Stimulated activated CD4-positive, alpha-beta T cell treated with anti-CD3 and anti-CD28 coated beads, Interleukin-1b, Interleukin-23, amount 100 ng/mL, for 4 hours (primary cell): ENCODE measurements at places on chromosomes 2 and 18.
A peak's percentile ranks its signal among the peaks of the same experiment; 100 is the strongest.

DNA sequence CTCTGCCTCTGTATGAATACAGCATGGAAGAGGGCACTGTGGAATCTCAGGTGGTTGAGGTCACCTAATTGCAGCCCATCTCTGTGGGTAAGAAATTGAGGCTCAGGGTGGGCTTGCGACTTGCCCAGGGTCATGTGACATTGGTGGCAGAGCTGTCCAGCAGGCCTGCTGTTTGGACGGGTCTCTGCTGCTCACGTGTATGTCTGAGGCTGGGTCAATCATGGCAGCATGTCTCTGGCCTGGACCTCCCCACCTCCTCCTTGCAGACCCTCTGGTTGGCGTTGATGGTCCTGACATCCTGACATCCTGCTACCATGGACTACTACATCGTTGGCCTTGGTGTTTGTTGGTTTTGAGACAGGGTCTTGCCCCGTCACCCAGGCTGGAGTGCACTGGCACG is 64.3 kb upstream of the HPCAL1 start:
- DNase-seq = no peak

- DNase-seq = no peak
Measured at GRCh38 chr2:61268249-61268648, 106.3 kb downstream of the C2orf74 start.

DNA sequence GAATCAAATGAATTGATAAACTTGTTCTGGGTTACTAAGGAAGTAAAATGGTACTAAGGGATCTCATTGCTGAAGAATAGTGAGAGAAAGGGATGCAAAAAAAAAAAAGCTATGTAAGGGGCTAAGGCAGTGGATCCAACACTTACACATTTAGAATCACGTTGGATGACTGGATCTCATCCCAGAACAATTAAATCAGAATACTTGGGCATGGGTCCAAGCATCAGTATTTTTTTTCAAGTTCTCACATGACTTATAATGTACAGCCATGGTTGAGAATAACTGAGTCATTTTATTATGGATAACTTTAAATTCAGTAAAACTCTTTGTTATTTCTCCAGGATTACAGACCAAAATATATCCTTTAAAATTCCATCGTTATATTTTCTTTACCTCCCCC is 8.5 kb downstream of the DSC1 start:
- no peak for DNase-seq

DNA sequence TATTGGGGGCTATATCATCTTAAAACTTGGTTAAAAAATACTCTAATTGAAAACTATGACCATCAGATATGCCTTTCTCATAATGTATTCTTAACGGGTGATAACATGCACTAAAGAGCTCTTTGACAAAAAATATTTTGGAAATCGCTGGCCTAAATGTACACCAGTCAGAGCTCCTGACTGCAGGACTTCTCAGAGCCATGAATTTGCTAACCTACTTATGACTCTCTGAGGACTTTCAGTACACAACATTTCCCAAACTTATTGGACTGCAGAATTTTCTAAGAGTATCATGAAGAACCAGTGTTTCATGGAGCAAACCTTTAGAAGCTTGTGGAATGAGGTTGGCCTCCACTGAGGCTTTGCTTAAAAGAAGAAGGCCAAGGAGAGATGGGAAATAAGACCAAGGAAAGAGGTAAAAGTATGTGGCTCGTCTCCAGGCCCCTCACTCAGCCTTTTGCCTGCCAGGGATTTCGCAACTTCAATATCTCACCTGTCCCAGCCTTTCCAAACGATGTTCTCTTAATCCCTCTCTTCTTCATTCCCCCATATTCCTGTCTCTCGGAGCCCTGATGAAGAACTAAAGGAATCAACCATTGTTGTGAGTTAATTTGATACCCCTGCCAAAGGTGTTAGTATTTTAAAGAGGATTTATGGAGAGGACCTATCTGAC is 88.8 kb upstream of the EPC2 start:
- DNase-seq = no peak

DNA sequence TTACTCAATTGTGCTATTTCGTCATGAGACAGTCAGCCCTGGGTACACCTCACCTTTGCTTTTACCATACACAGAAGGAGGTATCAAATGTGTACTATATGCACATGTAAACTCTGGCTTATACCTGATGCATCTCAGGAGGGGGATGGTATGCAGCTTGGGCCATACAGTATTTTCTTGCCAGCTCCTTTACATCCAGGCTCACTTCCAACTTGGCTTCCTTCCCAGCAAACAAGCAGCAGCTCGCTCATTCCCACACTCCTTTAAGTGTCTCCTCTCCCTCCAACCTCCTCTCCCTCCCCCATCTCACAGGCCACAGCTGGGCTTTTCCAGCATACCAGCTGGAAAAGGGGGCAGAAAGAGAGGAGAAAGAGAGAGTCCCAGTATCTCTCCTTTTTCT is 9.6 kb downstream of the MARCHF4 start:
- no peak for DNase-seq

DNA sequence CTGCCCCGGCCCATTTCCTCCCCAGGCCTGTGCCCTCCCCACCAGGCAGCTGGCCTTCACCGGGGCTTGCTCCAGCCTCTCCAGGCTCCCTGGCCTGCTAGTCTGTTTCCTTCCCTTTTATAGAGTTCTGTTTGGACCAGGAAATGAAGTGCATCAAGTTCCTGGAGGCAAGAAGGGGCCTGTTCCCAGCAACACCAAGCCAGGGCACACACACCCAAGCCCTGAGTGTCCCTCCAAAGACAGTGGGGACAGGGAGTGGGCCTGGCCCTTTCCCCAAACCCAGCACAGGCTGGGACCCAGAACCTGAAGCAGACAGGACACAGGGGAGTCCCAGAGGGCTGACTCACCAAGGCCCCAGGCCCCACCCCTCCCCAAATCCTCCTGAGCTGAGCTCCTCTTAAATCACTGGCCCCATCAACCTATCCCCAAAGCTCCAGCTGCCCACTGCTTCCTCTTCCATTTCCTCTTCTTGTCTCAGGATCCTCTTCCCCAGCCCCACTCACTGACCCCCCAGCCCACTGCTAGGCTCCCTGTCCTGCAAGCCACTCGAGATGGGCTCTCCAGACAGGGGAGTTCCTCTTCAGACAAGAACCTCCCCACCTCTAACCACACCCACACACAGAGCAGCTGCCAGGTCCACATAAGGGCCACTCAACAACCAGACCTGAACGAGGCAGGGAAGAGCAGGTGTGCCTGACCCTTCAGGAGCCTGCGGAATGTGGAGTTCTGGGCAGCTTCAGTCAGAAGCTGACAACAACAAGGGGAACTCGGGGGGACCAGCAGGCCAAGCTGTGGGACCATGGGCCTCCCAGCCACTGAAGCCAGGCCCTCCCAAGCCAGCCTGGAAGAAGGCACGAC is 74.2 kb downstream of the TNS1 start:
- no peak for DNase-seq

DNA sequence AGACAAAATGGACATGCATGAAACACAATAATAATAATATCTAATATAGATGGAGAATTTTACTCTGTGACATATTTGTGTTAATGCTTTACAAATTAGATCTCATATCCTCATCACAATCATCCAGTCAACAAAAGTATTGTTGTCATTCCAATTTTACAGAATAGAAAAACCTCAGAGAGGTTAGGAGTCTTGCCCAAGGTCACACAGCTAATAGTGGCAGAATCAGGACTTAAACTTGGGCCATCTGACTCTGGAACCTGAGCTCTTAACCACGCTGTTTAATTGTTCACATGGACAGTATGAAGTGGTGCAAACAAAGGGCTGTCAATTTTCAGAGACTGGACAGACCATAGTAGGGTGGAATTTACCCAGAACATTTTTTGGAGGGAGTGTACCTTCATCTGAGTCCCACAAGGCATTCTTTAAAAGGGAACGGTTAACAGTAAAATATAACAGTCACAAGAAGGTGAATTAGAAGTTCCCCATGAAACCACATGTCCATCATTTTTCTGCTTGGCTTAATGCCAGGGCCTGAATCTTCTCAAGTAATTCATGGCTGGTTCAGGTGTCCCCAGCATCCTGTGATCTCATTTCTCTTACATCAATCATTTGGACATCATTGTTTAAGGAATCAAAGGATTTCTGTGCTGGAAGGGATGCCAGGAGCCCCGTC is 35.4 kb upstream of the CCDC93 start:
- DNase-seq = no peak

- no peak for DNase-seq
Measured at GRCh38 chr2:169478339-169478738, 955 bp upstream of the BBS5 start.

DNA sequence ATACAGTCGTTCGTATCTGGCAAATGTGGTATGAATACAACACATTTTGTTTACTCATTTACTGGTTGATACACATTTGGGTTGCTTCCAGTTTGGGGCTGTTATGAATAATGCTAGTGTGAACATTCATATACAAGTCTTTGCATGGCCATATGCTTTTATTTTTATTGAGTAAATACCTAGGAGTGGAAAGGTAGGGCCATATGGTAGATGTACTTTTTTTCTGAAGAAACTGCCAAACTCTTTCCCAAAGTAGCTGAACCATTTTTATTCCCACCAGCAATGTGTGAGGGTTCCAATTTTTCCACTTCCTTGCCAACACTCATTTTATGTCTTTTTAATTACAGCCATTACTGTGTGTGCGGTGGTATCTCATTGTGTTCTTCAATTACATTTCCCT is 496.2 kb upstream of the NRXN1 start:
- no peak for DNase-seq

DNA sequence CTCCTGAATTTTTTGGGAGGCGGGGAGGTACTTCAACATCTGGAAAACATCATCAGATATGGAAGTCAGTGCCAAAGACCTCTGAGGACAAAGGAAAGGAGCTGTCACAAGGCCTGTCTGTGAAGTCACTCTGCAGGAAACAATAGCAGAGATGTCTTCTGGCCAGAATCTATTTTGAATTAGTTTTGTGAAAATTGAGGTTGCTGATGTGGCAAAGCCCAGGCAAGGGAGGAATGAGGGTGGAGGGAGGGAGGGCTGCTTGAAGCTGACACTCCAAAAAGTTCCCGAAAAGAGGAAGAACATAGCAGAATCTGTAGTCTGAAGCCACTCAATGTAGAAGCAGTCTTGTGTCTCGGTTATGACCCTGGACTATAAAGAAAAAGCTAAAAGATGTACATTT is 151.1 kb upstream of the LHCGR start:
- no peak for DNase-seq

- DNase-seq = no peak
Measured at GRCh38 chr2:235270956-235271355, 222.9 kb upstream of the AGAP1 start.

- DNase-seq = no peak
Measured at GRCh38 chr2:156340804-156341451, 8.4 kb upstream of the NR4A2 start.

GRCh38 chr2:229970406-229970805 is 48.1 kb downstream of the FBXO36 start:
- DNase-seq = no peak

DNA sequence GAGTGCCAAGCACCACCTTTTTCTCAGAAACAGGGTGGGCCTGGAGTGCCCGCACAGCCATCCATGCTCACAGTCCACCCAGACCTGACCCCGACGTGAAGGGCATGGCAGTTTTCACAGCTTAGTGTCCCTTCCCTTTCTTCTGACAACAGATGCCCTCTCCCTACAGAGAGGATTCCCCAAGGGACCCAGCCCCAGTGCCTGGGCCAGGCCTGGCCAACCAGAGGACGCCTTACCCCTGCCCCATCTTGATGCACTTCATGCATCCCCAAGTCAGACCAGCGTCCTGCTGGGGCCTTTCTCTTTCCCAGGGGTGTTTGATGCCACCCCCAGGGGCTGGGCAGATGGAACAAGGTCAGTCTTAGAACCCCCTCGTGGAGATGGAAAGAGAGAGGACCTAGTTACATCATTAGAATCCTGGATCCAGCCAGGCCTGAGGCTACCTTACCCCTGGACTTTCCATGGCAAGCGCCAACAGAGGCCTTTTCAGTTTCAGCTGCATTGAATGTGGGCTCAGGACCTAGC is 3.8 kb downstream of the ANKMY1 start:
- no peak for DNase-seq

GRCh38 chr2:188776634-188777033 is 197.5 kb upstream of the COL3A1 start:
- no peak for DNase-seq

GRCh38 chr2:97718051-97718882 is 4.9 kb downstream of the ZAP70 start:
- peak; percentile 49 for DNase-seq

DNA sequence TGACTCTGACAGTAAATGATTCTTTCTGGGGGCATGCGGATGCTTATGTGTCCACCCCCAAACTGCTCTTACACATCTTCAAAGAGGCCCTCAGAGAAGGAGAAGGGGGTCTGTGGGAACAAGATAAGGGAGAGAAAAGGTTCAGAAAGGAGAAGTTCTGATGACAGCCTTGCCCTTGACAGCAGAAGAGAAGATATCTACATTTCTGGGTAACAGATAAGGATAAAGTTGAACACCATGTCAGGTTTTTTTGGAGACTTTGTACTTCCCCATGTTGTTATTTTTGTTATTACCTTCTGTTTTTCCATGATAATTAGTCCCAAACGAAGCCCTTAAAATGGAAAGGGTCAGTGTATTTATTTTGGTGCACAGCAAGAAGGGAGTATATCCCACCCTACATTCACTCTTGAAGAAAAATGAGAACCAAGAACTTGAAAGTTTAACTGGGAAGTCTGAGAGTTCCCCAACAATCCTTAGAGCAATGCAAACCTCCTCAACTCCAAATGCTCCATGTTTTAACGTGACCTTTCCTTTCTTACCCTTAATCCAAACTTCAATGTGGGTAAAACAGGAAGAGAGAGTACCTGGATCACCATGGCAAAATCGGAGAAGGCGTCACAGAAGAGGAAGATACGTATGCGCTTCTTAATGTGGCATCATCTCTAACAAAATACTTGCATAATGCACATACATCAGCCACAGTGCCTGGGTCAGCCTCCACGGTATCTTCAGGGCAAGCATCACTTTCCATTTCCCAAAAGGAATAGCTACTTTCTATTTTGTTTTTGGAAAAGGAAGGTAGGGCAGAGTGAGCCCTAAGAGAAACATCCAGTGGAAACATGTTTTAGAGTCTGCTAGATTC is 264.6 kb upstream of the STON1 start:
- DNase-seq = no peak

GRCh38 chr2:186653511-186653910 is 40.3 kb upstream of the FAM171B start:
- no peak for DNase-seq

DNA sequence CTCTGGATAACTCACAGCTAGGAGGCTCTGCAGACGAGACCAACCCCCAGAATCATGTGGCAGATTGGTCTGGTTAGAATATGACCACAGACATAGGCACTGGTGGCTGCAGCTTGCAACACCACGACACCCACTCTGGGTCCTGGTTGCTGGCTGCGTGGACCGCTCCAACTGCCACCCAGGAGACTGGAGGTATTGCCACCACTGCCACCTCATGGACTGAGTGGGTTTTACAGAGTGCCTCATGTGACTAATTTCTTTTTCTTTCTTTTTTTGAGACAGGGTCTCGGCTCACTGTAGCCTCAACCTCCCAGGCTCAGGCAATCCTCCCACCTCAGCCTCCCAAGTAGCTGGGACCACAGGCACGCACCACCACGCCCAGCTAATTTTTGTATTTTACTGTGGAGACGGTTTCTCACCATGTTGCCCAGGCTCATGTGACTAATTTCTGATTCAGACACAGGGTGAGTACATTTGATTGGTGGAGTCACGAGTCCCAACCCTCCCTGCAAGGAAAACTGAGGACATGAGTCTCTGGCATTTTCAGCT is 29.9 kb upstream of the NT5DC4 start:
- peak; percentile 43 for DNase-seq
